ENCODE measurements at places on chromosomes 2 and 18.

DNA sequence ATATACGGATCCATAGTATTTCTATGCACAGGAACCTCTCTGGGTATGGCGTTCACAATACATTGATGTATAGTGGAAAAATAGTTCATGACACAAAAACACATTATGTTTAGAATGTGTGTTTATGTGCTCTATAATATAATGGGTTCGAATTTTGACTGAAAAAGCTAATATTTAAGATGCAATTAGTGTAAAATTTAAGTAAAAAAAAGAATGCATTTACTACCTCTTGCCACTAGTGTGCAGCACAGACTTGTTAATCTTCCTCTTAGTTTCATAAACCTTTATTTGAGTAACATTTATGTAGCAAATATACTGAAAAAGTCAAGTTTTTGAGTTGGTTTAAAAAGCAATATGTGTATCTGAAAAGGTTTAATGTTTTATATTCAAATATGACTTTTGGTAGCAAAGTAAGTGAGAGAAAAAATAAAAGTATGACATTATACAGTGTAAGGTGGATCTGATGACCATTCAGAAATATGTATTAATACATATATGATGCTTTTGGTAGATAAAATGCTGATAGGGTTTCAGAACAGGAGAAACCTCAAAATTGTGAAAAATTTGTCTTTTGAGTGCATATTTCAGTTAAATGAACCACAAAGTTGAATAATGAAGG lies 49.4 kb downstream of the CCDC102B start:
- peak; percentile 22 for DNase-seq

DNA sequence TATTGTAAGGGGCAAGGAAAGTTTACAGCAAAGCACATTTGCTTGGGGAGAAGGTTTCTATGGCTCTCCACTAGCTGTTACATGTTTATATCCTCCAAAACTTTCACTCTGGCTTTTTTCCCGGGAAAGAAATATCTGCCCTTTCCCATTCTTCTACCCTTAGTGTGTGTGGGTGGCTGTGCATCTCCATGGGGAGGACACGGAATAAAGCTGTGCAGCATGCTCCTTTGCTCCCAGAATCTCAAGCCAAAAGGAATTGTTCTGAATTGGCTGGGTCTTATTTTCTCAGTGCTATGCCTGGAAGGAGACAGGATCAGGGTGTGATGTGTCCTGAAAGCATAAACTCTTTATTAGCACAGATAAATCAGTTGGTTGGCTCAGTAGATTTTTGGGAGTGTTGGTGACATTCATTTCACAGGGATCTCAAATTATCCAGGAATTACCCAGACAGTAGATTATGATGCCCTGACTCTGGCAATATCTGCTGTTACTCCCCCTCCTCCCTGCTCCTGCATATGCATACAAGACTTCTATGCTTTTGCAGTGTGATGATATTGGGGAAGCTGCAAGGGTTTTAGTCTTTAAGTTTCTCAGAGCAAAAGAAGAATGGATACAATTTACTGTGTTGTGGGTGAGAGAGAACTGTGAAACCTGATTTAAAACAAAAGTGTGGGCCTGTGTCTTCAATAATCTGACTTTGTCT lies 63.1 kb downstream of the PARD3B start:
- DNase-seq, result peak; percentile 38

GRCh38 chr2:108320326-108320922 lies 31.7 kb downstream of the SULT1C2 start:
- no peak for DNase-seq

- DNase-seq, result no peak
Observed at GRCh38 chr2:120348134-120348736, 2.3 kb downstream of the INHBB start.

- no peak for DNase-seq
Observed at GRCh38 chr2:71926089-71926447, 221.6 kb downstream of the CYP26B1 start.

- no peak for DNase-seq
Observed at GRCh38 chr2:12510070-12510469, 206.7 kb upstream of the TRIB2 start.

GRCh38 chr2:182593394-182593975 lies 122.6 kb upstream of the DNAJC10 start:
- DNase-seq, result peak; percentile 53

GRCh38 chr2:31920962-31921361 lies 89.8 kb downstream of the MEMO1 start:
- no peak for DNase-seq

- peak; percentile 52 for DNase-seq
Observed at GRCh38 chr2:226963528-226963927, 127.7 kb downstream of the RHBDD1 start.

- no peak for DNase-seq
Observed at GRCh38 chr2:664063-664462, 13.1 kb downstream of the TMEM18 start.

DNA sequence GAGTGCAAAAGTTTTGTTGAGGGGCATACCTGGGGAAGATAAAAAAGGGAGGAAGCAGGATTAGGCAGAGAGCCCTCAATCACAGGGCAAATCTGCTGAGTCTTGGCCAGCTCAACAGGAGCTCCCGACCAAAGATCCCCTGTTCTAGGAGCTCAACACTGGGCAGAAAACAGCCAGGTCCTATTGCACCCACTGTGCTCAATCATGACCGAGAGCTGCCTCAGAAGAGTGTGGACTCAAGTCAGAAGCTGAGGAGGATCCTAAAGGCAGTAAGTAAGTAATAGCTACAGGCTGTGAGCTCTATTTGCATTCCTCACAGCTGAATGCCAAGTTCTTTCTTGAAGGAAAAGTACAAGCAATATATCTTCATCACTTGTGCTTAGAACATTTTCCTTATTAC lies 334.4 kb upstream of the NRP2 start:
- DNase-seq, result no peak

GRCh38 chr2:100852999-100853908 lies 33.3 kb downstream of the NPAS2 start:
- no peak for DNase-seq

- DNase-seq, result no peak
Observed at GRCh38 chr2:144224472-144224871, 295.4 kb downstream of the ZEB2 start.

DNA sequence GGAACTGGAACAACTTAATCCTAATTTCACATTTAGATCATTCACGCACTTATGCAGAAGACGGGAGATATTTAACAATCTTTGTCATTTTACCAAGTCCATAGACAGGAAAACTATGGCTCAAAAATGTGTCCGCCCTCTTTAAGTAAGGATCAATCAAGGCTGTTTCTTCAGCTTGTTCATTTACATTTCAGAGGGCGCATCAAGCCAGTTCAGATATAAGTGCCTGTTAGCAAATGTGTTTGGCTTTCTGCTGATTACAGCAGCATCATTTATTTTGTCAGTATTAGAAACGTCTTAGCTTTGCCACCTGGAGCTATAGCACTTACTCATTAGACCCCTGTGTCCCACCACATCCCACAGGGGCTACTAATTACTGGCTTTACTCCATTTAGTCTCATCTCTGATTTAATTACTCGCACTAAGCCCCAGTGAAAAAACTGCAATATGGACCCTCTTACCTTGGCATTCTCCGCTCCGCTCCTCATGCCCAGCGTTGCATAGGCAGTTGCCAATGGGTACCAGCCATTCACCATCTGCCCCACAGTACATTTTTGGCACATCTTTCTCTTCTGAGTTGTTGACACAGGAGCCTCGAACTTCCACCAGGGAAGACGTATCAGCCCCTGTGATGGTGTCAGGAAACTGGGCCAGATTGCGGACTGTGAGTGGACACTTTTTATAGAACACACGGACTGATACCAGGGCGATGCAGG lies 8.7 kb downstream of the EPHA4 start:
- no peak for DNase-seq

GRCh38 chr2:71772510-71773172 lies 319.3 kb downstream of the DYSF start:
- DNase-seq, result no peak

DNA sequence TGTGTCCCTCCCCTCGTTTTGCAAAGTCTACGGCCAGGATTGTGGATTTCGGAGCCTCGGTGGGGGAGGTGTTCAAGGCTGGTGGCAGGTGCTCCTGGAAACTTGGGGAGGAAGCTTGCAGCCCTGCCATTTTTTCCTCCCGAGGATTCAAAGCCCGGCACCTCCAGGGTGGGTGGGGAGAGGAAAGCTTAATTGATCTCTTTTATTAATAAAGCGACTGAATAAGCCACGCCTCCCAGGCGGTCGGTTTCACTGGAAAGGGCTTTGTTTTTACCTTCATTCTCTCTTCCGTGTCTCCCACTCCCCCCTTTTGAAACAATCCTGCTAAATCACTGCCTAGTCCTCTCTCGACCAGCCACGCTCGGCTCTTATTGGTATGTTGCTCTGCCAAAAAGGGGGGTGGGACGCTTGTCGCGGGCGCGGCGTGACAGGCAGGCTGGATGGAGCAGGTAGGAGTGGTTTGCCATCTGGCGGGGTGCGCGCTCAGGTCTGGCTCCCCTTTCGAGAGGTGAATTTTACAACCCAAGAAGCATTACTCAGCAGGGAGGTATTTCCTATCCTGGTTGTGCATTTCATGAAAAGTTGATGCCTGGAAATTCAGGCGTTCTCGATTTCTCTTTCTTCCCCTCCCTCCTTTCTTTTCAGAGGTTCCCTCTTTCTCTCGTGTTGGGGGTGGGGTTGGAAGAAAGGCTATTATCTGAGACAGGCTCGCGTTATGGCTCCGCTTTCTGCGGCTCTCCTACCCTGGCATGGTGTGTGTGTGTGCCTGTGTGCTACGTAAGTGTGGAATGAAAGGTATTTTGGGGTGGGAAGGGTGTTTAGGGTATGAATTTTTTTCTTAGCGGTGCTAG lies 1.4 kb downstream of the NEDD4L start:
- no peak for DNase-seq

DNA sequence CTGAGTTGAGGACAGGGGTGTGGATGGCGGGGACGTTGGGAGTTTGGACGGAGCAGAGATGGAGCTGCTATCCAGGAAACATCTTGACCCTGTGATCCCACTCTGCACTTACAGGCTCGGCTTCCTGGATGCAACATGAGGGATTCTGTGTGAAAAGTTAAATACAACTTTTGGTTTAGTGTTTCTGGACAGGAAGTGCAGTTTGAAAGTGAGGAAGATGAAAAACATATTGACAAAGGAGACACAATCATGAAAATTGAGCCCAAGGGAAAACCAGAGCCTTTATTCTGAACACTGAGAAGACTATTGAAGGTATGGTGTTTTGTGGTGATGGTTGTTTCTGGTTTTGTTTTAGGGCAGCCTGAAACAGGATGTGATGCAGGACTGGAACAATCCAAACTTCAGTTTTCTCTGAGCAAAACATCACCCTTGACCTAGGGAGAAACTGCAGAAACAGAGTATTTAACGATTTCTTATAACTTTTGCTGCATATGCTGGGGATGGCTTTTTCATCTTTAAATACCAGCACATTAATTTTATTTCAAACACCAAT lies 76.5 kb upstream of the RFX8 start:
- DNase-seq, result no peak

GRCh38 chr2:9199716-9200632 lies 6.6 kb upstream of the ASAP2 start:
- DNase-seq, result peak; percentile 78

- no peak for DNase-seq
Observed at GRCh38 chr2:218074031-218074430, 5.0 kb downstream of the RUFY4 start.

DNA sequence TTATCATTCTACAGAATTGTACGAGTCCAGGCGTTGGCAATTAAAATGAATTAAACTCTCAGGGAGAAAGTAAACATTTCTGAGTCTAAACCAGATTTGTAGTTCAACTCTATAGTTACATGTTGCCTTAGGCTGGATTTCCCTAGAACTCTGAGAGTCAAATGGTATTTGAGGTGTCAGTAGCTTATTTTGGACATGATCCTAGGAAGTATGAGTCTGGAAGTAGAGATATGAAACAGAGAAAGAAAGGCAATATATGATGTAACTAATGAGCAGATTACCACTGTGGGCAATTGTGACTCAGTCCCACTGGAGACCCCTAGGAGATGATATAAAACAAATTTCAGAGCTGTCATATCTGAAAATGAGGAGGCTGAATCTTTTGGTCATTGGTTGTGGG lies 199.1 kb upstream of the UBE2E3 start:
- DNase-seq, result no peak

DNA sequence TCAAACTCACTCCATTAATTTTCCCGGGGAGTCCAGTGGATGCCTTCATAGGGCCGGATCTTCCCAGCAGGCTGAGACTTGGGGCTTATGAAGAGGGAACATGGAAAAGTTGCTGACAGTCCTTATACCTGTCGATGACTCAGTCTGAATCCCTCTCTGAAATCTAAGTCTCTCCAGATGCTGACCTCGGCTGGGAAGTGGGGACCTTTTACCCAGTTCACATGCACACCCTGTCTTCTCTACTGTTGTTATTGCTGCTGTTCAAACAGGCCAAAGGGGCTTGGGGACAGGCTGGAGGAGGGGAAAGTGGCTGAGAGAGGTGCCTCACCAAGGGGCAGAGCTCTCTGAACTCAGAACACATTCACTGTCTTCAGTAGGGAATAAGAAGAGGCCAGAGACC lies 4.1 kb upstream of the TNP1 start:
- no peak for DNase-seq

DNA sequence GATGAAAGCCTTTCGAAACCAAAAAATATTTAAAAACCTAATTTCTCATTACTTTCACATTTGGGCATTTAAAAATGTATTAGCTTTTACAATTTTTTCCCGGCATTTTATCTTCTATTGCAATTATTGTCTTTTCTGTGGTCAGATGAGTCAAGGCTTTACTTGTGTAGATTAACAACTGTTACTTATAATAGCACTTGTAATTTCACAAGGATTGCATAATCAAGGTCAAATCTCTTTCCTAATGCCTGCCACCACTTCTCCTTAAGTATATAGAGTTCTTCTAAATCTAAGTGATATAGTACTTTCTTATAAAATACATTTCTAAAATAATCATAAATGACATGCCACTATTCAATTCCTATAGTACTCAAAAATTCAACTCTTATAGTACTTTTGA lies 67.2 kb downstream of the SLC8A1 start:
- peak; percentile 88 for DNase-seq

GRCh38 chr2:212484563-212485080 lies 54.0 kb downstream of the ERBB4 start:
- no peak for DNase-seq

- DNase-seq, result no peak
Observed at GRCh38 chr18:63971320-63972001, 1.6 kb downstream of the SERPINB8 start.

DNA sequence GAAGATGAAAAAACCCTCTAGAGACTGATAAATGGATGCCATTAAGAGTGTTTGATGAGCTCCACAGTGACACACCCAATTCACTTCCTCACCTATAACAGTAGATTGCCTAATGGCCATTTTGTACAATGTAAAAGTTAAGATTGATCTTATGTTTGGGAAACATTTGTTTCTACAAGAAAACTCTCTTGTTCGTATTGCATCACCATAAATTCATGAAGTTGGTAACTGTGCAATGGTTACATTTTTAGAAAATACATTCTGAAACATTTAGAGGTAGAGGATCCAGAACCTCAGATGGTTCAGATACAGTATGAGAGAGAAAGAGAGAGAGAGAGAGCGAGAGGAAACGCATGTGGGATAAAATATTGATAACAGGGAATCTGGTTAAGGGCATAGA lies 31.8 kb downstream of the DAPL1 start:
- no peak for DNase-seq

GRCh38 chr18:2981212-2981728 lies 31.7 kb downstream of the LPIN2 start:
- peak; percentile 85 for DNase-seq
